ENCODE measurements at places on chromosomes 2 and 18.

- DNase-seq = no peak
These were observed 62.4 kb downstream of the MRPS9 start for GRCh38 chr2:105100046-105100840.

GRCh38 chr2:216370961-216371712 is 1.1 kb downstream of the MARCHF4 start:
- DNase-seq = no peak

GRCh38 chr2:151087377-151087776 is 174.3 kb downstream of the RBM43 start:
- no peak for DNase-seq

DNA sequence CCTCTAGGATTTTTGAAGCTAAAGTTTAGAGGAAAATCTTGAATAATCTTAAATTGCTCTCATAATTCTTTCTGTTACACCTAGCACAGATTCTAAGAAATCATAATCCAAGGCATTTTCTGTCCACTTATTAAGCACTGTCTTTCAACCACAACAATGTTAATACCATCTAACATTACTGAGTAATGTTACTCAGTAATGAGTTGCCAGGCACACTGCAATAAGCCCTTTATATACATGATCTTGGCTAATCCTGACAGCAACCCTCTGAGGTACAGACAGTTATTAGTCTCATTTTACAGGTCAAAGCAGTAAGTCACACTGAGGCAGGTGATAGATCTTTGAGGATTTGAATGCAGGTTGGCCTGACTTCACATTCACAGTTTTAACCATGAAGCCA is 291.9 kb downstream of the ALK start:
- no peak for DNase-seq

DNA sequence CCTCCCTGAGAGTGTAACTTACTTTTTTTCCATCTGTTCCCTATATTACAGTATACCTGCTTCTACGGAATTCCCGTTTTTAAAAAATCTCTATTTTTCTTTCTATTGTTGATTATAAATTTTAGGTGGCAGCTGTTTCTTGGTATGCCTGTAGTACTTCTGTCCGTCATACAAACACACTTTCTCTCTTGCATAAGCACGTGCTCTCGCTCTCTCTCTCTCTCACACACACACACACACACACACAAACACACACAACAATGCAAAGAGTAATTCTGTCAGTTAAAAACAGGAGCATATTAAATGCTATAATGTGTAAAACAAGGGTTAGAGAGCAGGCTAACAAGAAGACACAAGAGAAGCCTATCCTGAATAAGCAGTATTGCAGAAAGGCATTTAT is 140.5 kb downstream of the THADA start:
- DNase-seq = no peak

- DNase-seq = no peak
These were observed 1491.2 kb downstream of the LRP1B start for GRCh38 chr2:140639628-140640027.

GRCh38 chr2:34102339-34102738 is 503.2 kb upstream of the FAM98A start:
- DNase-seq = no peak

DNA sequence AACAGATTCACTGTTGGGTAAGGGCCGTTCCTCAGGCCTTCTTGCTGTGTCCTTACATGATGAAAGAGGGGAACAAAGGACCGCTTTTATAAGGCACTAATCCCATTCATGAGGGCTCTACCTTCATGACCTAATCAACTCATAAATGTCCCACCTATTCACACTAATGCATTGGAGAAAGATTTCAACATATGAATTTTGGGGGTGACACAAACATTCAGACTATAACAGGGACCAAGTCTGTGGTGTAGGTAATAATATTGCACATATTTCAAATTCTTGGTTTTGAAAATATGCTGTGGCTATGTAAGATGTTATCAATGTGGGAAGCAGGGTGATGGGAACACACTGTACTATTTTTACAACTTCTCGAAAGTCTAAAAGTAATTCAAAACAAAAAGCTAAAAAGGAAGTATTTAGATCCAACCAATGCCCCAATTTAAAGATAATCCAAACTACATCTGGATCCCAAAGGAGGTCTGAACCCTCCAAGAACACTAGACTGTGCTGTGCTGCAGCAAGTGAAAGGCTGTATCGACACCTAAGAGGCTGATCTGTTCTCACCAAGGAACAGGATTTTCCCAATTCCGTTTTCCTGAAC is 82.4 kb upstream of the TGIF1 start:
- DNase-seq = no peak

Measured in NCI-H510A (cell line).